ENCODE measurements at places on chromosomes 2 and 18.

- DNase-seq: no peak
These were observed 329.7 kb downstream of the PDE11A start for GRCh38 chr2:177742851-177743250.

DNA sequence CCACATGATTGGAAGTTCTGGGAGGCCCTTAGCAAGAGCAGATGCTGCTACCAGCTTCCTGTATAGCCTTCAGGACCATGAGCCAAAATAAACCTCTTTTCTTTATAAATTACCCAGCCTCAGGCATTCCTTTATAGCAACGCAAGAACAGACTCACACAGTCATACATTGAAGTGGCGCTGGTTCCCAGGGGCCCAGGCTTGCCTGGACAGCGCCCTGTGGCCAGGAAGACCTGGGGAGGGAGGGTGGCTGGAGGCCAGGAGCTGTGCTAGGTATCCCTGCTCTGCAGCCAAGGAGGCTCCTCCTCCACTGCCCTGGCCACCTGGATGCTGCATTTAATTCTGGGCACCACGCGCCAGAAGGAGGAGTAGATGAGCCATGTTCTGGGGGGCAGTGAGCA, 98.1 kb downstream of the AGAP1 start:
- DNase-seq: no peak

DNA sequence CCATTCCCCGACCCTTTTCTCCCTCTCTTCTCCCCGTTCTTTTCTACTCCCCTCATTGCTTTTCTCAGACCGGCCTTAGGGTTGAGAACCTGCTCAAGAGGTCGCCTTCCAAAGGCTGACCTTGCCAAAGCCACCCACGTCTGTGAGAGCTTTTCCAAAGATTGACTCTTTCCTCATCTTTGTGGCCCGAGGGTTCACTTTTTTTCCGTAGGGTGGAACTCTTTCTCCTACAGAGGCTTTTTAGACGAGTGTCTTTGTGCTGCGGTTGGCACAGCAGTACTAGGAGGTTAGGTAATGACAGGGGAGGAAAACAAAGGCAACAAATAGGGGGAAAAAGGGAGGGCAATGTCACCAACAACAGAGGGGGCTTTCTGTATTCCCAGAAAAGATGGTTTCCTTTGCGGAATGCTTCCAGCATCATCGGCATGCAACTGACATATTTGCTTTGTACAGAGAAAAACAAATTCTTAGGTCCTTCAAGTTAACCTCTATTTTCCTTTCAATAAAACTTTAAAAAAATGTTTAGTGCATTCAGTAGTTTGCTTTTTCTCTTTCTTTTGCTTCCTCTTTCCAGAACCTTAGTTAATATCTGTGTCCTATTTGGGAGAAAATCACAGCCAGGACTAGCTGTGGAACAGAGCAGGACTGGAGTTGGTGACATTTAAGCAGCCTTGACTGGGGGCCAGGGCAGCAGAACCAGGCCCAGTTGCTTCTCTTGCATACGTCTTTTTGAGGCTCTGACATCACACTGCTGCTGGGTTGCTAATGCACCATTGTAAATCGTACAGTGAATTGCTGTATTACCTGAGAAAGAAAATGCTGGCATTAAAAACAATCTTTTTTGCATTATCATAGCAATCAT, 188.1 kb upstream of the FANCL start:
- DNase-seq: no peak

GRCh38 chr2:170091436-170091835, 86.5 kb upstream of the MYO3B start:
- no peak for DNase-seq

DNA sequence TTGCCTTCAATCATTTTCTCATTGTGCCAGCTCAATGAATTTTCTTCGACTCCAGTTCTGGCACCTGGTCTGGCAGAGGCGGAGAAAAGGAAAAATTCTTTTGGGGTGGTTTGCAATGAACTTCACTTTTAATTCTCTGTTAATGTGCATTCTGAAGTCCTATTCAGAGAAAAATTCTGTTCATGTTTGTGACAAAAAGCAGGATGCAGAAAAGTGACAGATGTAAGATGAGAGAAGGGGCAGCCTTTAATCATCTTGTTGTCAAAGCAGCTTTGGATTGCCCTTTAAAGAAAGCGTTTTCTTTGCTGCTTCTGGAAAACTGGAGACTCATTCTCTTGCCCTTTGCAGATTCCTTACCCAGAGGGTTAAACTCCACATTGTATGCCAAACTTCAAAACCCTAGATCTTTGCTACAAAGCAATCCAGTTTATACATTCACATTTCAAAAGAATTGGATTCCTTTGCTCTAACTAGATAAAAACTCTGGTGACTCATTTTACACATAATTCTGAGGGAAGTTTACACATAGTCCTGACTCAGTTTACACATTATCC, 94.6 kb upstream of the CAVIN2 start:
- DNase-seq: no peak

GRCh38 chr2:192570788-192571187, 376.1 kb upstream of the TMEFF2 start:
- DNase-seq: no peak

DNA sequence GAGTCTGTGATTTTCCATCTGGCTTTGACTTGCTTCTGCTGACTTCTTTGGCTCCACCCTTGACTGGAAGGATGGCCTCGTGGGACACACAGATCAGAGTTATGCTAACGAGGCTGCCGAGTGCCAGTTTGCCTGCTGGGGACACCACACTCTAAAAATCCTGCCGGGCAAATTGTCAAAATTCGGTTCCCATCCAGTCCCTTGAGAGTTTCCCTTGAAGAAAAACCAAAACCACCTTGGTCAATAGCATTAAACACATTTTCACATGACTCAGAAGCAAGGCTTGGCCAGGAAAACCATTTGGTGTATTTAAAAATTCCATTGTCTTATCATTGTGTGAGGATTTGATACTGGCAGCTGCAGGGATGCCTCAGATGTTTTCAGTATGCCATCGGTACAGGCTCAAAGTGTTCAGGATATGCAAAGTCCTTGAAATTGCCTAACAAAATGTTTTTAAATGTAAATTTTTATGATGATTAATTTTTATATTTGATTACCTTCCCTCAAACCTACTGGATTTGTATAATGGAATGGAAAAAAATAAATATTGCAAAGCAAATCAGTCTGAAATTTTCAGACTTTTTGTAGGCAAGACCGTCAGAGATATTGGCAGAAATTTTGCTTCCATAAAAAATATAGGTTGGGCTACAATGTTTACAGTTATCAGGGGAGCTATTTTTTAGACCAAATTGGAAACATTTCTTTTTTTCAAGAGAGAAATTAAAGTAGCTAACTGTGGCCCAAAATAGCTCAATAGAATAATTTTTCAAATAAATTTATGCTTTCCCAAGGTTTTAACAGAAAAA, 41.6 kb downstream of the KCNE4 start:
- DNase-seq: no peak

GRCh38 chr2:190916829-190917228, 36.2 kb downstream of the GLS start:
- DNase-seq: no peak

- no peak for DNase-seq
These were observed 103.7 kb upstream of the ATP8B1 start for GRCh38 chr18:57906852-57907251.

DNA sequence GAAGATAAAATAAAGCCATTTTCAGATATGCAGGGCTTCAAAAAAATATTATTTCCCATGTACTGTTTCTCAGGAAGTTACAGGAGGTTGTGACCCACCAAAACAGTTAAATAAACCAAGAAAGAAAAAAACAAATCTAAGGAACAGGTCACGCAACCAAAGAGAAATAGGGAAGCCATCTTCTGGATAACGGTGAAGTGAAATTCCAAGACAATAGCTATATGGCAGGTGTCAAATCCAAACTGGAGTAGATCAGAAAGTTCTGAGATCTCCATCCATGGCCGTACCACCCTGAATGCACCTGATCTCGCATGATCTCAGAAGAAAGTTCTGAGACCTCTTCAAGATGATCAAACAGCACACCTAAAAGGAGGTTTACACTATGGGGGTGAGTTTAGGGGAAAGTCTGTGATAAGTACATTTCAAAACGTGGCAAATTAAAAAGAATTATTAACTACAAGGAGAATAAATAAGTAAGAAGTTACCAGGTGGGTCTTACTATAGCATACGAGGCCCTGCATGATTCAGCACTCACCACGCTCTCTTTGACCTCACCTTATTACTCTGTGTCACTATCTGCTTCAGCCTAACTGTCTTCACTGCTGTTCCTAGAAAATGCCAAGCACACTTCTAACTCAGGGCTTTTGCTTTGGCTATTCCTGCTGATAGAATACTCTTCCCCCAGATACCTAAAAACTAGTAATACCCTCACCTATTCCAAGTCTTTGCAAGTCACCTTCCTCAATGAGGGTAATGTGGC, 29.9 kb downstream of the NBAS start:
- DNase-seq: no peak

DNA sequence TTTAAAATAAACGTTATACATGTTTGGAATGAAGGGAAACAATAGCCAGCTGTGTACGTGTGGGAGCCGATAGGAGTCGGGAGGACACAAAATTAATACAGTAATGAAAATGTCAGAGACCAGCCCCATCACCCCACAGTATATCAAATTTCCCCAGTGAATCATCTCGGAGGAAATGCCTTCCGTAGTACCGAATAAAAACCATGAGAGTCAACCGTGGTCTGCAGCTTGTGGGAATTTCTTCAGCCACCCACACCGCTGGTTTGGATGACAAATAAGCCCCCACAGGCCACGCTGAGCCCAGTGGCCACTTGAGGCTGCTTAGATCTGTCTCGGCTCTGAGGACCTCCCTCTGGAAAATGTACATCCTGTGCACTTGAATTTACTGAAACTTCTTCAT, 133.7 kb downstream of the COL6A3 start:
- no peak for DNase-seq

GRCh38 chr2:26988058-26988860, 17.8 kb downstream of the MAPRE3 start:
- DNase-seq: no peak

DNA sequence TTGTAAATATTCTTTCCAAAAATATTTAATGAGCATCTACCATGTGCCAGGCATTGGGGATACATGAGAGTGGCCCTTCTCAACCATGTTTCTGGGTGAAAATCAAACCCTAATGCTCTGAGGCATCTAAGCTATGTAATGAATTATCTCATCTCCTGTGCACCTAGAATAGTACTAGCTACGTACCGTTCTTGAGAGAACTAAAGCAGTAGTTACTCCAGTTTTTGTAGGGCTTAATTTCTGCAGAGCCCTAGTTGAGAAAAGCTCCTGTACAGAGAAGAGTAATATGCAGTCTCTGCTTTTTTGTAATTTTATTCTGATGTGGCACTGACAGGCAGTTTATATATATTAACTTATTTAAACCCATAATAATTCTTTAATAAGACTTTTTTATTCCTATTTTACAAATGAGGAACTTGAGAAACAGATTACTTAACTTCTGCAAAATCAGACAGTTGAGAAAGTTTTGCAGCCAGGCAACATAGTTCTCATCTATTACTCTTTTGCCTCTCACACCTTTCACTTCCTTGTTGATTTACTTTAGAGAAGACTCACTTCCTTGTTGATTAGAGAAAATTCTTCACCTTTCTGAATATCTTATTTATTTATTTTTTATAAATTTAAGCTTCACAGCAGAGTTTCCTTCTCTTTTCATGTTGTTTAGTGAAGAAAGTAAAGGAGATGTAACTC, 3.1 kb downstream of the SPOPL start:
- DNase-seq: no peak

DNA sequence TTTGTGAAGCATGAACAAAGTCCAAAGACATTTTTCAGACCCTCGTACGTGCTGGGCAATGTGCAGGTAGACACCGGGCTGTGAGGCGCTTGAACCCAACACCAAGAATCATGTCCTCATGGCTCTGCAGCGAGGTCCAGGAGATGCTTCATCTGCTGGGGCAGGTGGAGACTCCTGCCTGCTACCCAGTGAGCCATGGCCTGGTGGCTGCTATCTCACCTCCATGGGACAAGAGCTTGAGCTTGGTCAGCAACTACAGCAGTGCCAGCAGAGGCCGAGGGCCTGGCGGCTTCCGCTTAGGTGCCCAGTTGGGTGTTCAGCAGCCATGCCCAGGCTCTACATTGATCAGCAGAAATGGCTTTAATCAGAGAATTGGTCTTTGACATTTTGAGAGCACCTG, 281.0 kb upstream of the HS6ST1 start:
- no peak for DNase-seq

DNA sequence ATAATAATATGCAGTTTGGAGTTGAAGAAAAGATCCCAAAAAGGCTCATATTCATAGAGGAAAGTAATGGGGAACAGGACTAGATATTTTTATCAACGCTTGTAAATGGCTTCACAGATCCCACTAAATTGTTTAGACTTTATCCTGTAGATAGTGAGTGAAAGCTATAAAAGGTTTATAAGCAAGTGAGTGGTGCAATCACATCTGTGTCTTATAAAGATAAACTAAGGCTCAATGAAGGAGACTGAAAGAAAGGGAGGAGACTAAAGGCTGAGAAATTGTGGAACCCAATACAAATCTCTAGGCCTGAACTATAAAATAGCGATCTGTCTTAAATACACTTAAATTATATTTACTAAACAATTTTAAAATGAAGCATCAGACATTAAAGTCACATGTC, 7.7 kb downstream of the SP3 start:
- DNase-seq: no peak

GRCh38 chr2:71670430-71670795, 217.1 kb downstream of the DYSF start:
- no peak for DNase-seq

DNA sequence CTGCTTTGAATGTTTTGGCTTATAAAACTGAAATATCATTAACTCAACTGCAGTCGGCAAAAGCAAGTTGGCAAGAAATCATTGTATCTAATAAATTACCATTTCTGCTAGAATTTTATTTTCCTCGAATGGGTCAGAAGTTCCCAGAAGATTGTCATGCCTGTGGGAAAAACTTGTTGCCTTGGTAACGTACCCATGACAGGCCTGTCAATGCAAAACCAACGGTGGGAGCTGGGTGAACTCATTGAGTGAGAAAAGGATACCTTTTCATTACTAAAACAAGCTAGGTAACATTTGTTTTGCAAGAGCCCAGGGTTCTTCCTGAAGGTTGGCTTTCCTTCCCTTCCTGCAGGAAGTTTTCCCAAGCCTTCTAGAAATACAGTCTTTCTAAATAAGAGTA, 9.5 kb downstream of the PLB1 start:
- no peak for DNase-seq

- DNase-seq: peak; percentile 86
These were observed 21.8 kb upstream of the GRB14 start for GRCh38 chr2:164642946-164643555.

- no peak for DNase-seq
These were observed 63.7 kb downstream of the EIPR1 start for GRCh38 chr2:3313781-3314375.

GRCh38 chr2:142754182-142754581, 123.3 kb upstream of the KYNU start:
- DNase-seq: no peak

- DNase-seq: no peak
These were observed 92.0 kb downstream of the PMS1 start for GRCh38 chr2:189876271-189876670.

GRCh38 chr2:5365871-5366461, 326.2 kb upstream of the SOX11 start:
- peak; percentile 63 for DNase-seq

DNA sequence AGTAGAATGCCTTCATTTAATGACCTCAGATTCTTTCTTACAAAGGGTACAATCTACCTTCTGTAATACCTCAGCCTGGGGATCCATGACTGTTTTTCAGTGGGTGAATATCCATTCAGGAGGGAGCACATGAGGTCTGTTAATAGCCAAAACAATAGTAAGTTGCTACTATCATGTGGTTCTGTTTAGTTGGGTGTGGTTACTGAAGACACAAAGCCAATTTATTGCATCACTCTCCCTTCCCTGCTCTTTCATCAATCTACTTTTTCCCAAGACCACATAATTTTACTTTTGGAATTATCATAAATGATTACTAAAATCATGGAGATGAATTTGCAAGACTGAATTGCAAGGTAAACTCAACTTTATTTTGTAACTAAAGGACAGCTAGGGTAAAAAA, 254.2 kb downstream of the GALNT13 start:
- no peak for DNase-seq

Measured in MM.1S (cell line).